ENCODE measurements at places on chromosomes 5 and 9.

- no peak for DNase-seq
Observed at GRCh38 chr5:141872496-141873356, 5.5 kb downstream of the PCDH1 start.

DNA sequence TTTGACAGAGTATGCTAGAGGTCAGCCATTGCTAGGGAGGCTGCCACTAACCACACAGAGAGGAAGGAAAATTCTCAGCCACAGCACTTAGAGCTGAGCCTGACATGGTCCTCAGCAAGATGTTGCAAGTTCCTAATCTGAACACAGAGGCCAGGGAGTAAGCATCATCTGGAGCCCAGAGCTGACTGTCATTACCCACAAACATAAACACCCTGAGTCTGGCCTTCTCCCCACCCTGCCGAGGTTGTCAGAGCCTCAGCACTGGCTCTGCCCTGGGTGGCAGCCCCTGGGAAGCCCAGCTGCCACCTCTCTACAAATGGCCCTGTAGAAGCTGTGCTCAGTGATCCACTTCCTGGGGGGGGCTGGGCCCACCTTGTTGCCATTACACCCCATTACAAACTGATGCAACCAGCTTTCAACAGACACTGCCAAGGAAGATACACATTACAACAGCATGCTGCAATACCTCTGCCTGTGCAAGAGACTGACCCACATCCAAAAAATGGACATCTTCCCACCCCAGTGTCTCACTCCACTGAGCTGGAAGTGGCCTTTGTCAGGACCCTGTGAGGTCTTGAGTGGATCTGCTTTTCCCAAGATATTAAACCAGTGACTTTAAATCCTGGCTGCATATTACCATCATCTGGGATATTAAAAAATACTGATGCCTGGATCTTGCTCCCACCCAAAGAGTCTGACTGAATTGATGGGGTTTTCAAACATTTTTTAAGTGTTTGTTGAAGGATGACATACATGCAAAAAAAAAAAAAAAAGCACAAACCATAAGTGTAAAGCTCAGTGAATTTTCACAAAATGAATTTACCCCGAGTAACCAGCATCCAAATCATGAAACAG, 33.0 kb downstream of the IRF1 start:
- no peak for DNase-seq

DNA sequence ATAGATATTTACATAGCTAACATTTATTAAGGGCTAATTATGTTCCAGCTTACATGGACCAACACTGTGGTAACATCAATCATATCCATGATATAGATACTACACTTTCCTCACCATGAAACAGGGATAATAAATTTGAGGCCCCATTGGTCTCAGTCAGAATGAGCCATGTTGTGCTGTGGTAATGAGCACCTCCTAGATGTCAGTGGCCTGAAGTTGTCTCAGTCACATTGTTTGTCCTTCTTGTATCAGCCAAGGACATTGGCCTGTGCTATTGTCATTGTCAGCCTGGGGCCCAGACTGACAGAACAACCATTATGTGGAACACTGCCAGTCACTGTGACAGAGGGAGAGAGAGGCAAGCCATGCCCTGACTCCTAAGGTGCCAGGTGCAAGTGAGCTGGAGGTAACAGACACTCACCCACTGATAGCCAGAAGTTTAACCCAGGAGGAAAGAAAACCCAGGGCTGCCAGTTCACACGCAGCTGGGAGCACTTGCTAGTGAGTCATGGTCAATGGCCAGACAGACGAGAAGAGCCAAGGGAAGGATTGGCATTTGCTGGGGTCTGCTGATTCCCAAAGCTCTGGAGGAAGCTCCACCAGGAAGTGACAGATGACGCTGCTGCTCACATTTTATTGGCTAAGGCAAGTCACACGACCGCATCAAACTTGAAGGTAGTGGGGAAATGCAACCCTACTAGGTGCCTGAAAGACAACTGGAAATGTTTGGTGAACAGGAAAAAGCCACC, 224.2 kb downstream of the MELK start:
- DNase-seq, result no peak

DNA sequence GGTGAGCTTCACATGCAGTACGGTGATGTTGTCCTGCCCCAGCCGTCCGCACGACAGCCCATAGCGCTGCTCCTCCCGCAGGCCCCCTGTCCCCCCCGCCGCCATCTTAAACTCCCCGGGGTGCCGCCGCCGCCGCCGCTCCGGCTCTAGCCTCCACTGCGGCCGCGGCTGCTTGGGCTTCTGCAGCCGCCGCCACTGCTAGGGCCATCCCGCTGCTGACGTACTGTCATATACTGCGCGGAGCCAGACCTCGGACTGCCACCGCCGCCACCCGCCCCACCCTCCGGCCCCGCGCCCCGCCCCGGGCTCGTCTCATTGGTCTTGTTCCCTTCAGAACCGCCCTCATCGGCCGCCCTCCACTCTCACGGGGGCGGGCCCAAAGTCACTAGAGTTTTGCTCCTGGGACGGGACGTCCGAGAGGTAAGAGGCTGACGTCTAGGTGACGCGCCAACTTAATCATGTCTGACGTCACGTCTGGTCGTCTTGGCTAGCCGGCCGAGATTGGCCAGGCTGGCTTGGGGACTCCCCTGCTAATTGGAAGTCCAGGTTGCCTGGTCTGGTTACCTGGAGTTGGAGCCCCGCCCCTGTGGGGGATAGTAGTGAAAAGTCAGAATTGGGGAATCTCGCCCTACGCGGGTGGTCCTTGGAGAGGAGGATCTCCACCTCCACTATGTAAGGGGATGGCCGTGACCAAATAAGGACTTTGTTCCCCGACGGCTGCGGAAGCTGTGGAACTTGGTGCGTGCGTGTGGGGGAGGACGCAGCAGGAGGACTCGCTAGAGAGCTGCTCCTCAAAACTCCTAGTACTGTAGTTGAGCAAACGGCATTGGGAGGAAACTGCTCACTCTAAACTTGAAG, at the start of gene ELL2:
TSS of gene ELL2 (minus strand) at position 235 of the 858 bp plus-strand sequence. CDS start at position 105, 130 bp downstream.
- peak; percentile 95 for DNase-seq

GRCh38 chr9:86202338-86202882, 57.0 kb downstream of the C9orf153 start:
- peak; percentile 64 for DNase-seq

DNA sequence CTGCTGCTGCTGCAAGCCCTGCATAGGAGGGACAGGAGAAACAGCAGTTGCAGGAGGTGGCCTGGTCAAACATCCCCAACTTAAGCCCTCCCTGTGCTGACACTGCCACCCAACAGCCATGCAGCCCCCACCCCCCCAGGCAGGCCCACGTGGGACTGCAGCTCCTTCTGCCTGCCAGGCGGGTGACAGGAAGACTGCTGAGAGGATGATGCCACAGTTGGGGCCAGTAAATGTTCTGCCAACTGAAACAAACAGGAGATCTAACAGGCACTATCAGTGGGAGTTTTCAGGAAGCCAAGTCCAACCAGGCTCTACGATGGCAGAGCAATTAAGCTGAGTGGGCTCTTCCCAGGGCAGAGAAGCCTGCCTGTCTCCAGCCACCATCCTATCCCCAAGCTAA, 31.1 kb downstream of the DIRAS2 start:
- no peak for DNase-seq

DNA sequence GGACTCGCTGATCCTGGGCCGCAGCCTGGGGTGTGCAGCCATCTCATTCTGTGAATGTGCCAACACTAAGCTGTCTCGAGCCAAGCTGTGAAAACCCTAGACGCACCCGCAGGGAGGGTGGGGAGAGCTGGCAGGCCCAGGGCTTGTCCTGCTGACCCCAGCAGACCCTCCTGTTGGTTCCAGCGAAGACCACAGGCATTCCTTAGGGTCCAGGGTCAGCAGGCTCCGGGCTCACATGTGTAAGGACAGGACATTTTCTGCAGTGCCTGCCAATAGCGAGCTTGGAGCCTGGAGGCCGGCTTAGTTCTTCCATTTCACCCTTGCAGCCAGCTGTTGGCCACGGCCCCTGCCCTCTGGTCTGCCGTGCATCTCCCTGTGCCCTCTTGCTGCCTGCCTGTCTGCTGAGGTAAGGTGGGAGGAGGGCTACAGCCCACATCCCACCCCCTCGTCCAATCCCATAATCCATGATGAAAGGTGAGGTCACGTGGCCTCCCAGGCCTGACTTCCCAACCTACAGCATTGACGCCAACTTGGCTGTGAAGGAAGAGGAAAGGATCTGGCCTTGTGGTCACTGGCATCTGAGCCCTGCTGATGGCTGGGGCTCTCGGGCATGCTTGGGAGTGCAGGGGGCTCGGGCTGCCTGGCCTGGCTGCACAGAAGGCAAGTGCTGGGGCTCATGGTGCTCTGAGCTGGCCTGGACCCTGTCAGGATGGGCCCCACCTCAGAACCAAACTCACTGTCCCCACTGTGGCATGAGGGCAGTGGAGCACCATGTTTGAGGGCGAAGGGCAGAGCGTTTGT, 19.9 kb downstream of the PTGES2 start:
- DNase-seq, result no peak

- DNase-seq, result no peak
Observed at GRCh38 chr9:127853312-127854183, 910 bp downstream of the ENG start.

- no peak for DNase-seq
Observed at GRCh38 chr5:140590861-140591260, 26.2 kb downstream of the SLC35A4 start.

DNA sequence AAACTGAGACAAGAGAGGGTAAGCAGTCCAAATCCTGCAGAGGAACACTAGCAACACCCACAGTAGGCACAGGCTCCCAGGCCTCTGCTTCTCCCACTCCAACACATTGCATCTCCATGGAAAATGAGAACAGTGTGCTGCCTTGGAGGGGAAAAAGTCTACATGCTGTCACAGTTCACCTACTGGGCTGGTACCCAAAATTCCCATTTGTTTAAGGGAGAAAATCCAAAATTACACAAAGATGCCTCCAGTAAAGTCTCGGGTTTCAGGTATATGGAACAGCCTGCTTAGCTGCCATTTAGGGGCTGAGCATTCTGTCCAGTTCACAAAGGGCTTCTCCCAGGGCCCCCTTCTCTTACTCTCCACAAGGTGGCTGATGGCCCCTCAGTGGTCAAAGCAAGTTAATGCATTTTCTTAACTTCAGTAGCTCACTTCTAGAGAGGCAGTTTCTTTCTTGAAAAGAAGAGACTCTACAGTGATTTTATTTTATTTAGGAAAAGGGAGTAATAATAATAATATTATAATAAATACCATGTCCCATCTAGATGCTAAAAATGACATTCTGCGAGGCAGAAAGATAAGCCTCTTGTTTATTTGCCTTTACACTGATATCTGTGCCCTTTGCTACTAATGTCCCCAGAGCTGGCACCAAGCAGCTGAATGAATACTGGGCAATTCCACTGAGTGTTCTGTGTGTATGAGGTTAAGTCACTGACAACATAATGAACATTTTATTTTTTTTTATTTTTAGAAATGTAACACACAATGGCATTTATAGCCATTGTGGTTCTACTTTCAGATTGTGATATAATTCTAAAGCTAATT, 89.4 kb downstream of the RGS7BP start:
- peak; percentile 12 for DNase-seq

DNA sequence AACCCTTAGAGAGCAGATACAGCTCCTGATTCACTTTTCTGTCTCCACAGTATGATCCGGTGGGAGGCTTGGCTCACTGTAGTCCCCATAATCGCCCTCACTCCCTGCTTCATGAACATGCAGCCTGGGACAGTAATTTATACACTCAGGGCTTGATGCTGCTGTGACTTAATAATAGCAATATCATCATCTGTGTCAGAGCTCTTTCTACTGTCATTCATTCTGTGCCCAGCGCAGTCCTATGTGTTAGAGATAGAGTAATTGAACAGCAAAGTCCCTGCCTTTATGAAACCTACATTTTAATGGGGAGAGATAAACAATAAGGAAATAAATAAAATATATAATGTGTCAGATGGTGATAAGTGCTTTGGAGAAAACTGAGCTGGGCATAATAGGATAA, 2.8 kb upstream of the HEMGN start:
- DNase-seq, result no peak

- no peak for DNase-seq
Observed at GRCh38 chr5:111345731-111346130, 121.5 kb downstream of the CAMK4 start.

DNA sequence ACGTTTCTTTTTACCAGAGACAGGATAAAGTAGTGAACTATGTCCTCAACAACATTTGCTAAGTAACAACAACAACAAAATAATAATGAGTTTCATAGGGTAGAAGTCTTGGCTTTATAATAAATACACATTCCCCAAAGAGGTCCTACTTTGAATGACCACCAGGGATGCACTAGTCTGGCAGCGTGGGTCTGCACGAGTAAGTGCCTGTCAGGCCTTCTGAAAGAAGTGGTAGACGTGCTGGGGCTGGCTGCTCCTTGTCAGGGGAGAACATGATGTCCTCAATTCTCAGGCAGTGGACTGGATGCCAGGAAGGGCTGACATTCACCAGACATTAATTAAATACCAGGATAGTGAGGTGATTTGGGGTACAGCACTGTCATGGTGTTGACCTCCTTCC, 331.1 kb downstream of the TMEM38B start:
- DNase-seq, result no peak

- no peak for DNase-seq
Observed at GRCh38 chr9:749716-750115, 91.8 kb upstream of the DMRT1 start.

GRCh38 chr5:170469414-170469813, 34.4 kb upstream of the KCNIP1 start:
- no peak for DNase-seq

GRCh38 chr5:96601715-96602244, 60.4 kb upstream of the CAST start:
- DNase-seq, result peak; percentile 58

DNA sequence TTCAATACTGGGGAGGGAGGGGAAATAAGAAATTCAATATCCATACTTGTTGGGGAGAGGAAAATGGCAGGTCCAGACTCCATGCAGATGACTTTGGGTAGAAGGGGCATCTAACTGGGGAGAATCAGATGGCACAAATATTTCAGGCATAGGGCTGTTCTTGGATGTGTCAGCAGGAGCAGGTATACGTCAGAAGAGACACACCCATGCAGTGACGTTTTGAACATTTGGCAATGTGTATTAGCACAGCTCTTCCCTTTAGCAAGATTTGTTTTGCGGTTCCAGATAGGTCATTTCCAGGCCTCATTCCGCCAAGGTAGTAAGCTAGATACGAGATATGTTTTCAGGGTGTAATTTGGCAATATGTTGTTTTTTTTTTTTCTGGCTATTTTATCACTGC, 187.2 kb upstream of the CDH10 start:
- no peak for DNase-seq

DNA sequence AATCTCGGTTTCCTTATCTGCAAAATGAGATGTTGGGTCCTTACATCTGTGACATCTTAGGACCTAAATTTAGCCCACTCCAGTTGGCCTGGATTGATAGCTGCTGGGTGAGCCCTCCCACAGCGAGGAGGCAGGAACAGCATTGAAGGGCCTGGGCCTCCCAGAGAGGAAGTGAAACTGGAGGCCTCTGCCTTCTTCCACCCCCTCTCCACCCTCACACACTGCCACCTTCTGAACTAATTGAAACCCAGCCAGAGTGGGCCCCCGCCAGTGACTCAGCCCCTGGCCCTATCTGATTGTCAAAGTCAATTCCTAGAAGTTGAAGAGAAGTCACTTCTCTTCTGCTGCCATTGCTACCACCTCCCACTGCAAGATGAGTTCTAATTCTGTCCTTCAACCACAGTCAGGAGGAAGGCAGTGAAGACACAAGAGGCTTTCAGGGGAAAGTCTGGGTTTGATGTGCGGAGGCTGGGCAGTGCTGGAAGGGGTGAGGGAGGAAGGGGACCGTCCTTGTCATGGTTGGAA, 55.2 kb upstream of the NEK6 start:
- DNase-seq, result peak; percentile 32

Data from urothelium cell line (cell line).